ENCODE measurements at places on chromosomes 2 and 18.

DNA sequence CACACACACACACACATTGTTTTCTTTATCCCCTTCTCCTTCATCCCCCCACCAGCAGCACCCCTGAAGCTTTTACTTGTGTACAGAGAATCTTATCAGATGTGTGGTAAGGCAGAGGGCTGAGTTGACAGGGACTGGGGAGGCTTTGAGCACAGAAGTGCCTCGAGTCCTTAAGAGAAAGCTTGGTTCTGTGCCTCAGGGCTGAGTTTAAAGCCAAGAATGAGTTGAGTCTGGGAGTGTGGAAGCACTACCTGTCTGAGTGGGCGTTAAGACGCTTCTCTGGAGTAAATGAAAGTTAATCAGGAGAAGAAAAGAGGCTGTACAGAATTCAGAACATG lies 2.7 kb downstream of the ID2 start:
- DNase-seq, result peak; percentile 61

DNA sequence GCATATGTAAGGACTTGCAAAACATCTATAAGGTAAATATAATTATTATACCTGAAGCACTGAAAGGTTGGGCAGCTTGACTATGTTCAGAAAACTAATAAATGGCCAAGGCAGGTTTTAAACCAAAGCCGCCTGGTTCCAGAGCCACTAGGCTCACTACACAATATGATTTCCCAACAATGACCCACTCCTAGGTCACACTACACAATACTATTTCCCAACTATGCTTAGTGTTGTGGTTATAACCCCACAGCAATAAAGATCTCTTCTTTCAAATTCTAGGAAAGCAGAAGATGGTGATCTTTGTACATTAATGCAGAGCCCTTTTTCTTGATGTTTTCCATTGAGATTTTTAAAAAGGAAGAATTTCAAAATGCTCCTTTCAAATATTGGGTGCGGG lies 180.4 kb downstream of the CYRIA start:
- DNase-seq, result no peak

- no peak for DNase-seq
Measured at GRCh38 chr2:47799031-47799609, 16.2 kb downstream of the MSH6 start.

DNA sequence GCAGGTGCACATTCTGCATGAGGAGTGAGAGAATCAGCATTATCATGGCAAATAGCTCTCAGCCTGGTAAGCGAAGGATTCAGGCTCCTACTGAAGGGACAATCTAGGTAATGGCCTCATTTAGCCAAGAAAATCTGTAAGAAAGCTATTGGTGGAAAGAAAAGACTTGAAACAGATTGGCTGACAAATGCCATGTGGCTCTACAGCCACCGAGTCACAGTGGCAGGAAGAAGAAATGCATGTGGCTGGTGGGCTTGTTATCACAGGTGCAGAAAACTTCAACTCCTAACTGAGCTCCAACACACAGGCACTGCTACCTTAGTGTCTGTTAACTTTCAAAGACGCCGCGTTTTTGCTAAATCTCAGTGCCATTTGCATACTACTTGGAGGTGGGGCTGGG lies 60.6 kb upstream of the REV1 start:
- DNase-seq, result no peak

DNA sequence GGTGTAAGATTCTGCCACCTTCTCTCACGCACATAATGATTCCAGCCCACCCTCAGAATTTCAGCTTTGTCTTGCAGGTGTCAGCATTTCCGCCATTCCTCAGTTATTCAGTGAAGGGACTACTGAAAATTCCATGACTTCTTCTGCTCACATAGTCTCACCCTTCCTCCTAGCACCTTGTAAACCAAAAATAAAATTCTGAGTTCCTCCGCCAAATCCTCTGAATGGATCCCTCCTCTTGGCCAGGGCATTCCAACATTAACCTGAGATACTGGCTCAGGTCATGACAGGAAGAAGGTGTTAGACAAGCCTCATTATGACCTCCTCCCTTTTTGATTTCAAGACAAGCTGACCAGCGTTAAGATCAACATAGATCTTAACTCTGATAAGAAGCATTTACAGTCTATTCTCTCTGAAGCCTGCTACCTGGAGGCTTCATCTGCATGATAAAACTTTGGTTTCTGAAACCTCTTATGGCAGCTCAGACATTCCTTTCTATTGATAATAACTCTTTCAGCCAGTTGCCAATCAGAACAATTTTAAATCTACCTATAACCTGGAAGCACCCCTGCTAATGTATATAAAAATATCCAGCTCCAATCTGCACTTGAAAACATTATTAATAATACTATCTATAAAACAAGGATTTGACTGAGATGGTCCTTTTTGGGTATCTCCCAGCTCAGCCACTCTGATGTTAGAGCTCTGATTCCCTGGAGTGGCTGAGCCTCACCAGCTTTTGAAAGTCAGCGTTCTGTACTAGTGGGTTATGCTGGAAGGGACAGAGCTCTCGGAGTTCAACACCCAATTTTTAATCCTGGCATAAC lies 136.4 kb upstream of the APCDD1 start:
- no peak for DNase-seq

DNA sequence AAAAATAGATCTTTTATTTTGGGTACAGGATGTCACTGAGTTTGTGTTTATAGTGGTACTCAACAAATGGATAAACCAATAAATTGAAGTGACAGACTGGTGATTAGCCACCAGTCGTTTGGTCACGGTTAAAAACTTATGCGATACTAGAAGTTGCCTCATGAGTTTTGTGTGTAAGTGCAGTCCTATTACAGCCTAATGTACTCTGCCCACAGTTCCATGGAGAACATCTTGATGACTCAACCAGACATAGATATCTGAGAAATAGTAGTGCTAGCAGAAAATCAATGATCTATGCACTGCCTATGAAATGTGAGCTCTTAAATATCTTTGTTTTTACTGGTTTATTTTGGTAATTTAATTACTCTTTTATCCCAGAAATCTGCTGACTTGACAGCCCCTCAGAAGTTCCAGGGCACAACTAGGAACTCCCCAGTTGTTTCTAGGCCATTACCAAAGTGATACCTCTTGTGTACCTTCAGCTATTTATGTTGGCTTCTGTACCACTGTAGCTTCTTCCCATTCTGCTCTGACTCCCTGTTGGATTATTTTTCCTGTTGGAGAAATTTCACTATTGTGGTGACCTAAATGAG lies 209.1 kb upstream of the KCNJ3 start:
- no peak for DNase-seq

GRCh38 chr18:38900445-38900844 lies 1334.8 kb upstream of the CELF4 start:
- DNase-seq, result no peak

DNA sequence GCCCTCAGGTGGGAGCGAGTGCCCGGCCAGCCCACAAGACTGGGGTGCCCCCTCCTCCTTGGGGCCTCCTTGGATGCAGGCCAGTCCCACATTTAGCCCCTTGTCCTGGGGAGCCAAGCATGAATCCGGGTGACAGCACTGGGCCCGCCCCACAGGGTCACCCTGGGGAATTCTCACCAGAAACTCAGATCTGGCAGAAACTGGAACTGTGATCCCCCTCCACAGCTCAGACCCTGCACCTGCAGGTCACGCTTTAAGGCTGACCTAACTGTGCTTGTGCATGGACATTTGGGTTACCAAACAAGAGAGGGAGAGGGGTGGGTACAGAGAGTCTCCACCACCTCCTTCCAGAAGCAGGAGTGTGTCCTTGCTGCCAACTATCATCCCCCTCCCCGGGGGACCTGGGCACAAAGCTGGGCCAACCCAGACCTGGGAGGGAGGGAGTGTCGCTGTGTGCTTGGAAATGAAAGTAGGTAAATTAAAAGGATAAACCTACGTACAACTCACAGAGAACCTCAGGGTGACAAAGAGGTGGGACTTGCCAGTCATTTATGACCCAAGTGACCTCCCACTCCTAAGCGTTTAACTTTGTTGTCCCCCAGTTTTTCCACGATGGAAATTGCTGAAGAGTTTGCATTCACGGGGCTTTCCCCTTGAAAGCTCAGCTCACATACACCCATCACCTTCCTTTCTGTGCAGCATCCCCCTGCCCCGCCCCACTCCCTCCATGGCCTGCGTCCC lies 9.1 kb downstream of the ITM2C start:
- DNase-seq, result no peak

GRCh38 chr2:110903548-110903947 lies 171.2 kb downstream of the ACOXL start:
- DNase-seq, result no peak
